ENCODE measurements at places on chromosomes 2 and 18.
A peak's percentile ranks its signal among the peaks of the same experiment; 100 is the strongest.

DNA sequence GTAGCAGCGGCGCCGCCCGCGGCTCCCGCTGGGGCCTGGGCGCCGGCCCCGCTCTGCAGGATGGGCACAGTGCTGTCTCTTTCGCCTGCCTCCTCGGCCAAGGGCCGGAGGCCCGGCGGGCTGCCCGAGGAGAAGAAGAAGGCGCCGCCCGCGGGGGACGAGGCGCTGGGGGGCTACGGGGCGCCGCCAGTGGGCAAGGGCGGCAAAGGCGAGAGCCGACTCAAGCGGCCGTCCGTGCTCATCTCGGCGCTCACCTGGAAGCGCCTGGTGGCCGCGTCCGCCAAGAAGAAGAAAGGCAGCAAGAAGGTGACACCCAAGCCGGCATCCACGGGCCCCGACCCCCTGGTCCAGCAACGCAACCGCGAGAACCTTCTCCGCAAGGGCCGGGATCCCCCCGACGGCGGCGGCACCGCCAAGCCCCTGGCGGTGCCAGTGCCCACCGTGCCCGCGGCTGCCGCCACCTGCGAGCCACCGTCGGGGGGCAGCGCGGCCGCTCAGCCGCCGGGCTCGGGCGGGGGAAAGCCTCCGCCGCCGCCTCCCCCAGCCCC is 369 bp downstream of the CDK5R2 start:
- no peak for DNase-seq

DNA sequence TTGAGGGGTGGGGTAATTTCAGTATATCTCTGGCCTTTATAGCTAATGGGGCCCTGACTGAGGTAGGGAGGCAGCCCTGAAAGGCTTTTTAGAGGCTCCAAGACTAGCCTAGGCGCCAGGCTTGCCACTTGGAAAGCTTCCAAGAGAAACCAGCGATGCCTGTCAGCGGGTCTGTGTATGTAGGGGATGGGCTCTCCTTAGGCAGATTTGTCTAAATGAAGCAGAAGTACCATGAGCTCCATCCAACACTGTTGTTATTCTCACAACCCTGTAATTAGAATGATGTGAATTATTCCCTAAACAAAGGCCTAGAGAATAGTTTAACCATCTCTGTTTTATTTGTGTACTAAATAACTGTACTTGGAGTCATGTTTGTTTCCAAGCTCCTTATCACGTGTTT is 138.1 kb downstream of the B3GNT2 start:
- DNase-seq = no peak

DNA sequence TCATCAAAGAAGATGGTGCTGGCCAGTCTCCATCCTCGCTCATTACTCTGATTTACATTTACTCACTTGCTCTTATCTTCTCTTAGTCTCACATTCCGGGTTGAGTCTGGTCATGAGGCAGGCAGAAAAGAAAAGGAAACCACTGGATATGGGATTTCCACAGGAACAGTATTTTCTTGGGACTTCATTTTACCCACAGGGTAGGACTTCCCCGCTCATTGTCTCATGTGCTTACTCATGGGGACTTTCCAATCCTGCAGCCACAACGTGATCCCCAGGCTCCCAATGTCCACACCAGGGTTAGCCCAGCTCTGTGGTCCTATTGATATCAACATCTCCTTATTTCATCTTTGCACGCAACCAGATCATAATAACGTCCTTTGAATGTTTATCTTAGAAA is 373.8 kb downstream of the TMEM182 start:
- DNase-seq = no peak

- DNase-seq = peak; percentile 35
These were observed 1.3 kb upstream of the GPC1 start for GRCh38 chr2:240433973-240434727.

DNA sequence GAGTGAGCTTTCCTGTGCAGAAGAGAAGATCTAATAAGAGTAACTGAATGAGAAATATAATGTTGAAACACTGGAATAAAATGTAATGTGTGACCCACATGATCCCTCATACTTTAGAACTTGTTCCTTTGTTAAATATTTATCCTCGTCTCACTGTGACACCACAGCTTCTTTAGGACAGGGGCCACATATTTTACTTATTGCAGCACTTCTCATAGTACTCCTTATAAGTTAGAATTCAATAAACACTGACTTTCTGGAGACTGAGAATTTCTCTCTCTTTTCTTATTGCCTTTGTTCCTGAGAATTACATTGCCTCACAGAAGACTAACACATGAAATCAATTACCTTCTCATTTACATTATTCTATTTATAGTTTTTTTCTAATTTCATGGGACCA is 1234.6 kb upstream of the CHAC2 start:
- no peak for DNase-seq

- no peak for DNase-seq
These were observed 2.5 kb downstream of the CHN1 start for GRCh38 chr2:175002547-175003274.

GRCh38 chr2:186518291-186518690 is 32.2 kb downstream of the ZC3H15 start:
- DNase-seq = no peak

DNA sequence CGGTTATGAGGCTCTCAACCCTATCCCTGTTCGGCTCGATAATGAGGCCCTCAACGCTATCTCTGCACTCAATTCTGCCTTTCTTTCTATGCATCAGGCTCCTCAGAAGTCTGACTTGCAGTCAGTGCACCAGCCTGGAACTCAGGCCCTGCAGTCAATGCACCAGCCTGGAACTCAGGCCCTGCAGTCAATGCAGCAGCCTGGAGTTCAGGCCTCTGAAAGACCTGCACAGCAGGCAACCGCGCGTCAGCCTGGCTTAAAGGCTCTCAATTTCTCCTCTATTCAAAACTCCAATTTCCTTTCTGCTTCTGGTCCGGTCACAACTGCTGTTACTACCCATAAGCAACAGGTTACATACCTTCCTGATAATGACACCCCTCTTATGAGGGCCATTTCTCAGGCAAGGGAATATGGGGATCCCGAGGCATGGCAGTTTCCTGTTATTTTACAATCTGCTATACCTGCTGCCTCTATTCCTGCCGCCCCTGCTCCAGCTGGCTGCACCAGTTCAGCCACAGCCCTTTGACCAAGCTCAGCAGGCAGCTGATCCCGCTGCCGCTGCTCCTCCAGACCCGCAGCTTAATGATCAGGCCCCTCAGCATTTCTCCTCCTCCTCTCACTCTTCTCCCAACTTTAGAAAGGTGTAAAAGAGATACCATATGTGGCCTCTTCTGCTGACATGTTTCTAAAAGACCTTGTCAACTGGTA is 933.6 kb upstream of the FANCL start:
- DNase-seq = no peak

GRCh38 chr2:160292225-160292624 is 92.2 kb upstream of the ITGB6 start:
- DNase-seq = no peak

GRCh38 chr2:33526921-33527320 is 50.5 kb downstream of the RASGRP3 start:
- no peak for DNase-seq

GRCh38 chr2:142883526-142883925 is 6.1 kb downstream of the KYNU start:
- DNase-seq = no peak

GRCh38 chr2:212975333-212975732 is 176.1 kb downstream of the IKZF2 start:
- no peak for DNase-seq

DNA sequence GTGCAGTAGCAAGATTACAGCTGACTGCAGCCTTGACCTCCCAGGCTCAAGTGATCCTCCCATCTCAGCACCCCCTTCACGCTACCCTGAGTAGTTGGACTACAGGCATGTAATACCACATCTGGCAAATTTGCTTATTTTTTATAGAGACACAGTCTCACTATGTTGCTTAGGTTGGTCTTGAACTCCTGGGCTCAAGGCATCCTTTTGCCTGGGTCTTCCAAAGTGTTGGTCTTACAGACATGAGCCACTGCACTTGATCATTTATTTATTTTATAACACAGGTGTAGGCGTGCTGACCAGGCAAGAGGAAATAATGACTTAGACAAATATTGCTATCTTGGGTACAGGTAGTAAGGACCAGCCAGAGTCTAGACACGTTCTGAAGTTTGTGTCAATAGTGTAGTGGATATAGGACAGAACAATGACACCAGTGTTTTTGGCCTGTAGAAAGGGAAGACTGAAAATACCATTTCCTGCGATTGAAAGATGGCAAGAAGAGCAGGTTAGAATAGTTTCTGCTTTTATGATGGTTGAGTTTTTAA is 71.0 kb upstream of the THUMPD2 start:
- no peak for DNase-seq

GRCh38 chr18:7605705-7606104 is 38.6 kb downstream of the PTPRM start:
- no peak for DNase-seq

GRCh38 chr2:59733970-59734369 is 819.5 kb downstream of the BCL11A start:
- no peak for DNase-seq

GRCh38 chr2:75582840-75583239 is 22.1 kb upstream of the EVA1A start:
- no peak for DNase-seq

DNA sequence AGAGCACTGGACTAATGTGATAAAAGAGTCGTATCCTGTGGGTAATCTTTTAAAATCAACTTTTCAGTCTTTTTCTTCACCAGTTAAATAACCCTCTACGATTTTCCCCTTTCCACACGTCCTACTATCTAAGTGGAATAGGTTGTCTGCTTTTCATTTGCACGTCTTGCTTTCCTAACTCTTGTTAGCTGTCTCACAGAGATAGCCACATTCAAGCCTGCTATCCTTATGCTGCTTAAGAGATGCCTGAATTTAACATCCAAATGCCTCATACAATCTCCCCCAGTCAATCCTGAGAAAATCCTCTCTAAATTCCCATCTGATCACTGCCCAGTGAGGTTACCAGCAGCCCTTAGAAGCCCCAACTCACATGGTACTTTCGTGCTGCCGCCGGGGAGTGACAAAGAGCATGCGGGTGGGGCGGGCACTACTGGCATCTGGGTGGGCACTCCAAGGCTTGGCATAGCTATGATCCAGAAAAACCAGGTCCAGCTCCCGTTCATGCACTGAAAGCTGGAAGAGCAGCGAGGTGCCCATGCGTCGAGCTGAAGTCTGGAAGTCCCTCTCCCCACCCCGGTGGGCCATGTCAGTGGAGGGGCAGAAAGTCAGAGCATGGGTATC is 1.5 kb downstream of the KANSL3 start:
- DNase-seq = no peak

- no peak for DNase-seq
These were observed 570.8 kb upstream of the CRIM1 start for GRCh38 chr2:35784777-35785176.

DNA sequence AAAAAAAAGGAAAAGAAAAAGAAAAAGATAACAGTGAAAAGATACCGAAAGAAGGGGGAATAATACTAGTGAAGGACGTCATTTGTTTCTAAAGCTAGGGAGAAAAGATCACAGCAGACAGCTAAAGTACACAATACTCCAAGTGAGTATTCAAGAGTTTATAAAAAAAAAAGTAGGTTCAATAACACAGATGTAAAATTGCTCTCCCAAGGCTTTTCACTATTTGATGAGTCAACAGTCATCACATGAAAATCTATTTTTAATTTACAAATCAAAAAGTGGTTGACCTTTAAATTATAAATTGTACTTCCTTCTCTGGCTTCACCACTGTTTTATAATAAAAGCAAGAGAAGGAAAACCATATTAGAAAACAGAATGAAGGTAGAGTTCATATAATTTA is 144.0 kb downstream of the ZRANB3 start:
- no peak for DNase-seq
